Activated CD8-positive, alpha-beta memory T cell treated with anti-CD3 and anti-CD28 coated beads, Interleukin-2, amount 10 ng/mL, durations not matched to agents 7 days and 5 days (primary cell): ENCODE measurements at places on chromosomes 2 and 18. TPM values are rescaled to one million over a fixed set of nuclear protein-coding genes. Genes with fewer than 3 reads are reported as not detected.

Gene REG1B
- total RNA-seq: not detected

Gene SATB2
- not detected for total RNA-seq

Gene DNMT3A
- 59.9 TPM for total RNA-seq

Gene DDX18
- total RNA-seq: 55.3 TPM

Gene RIT2
- not detected for total RNA-seq

- no peak for DNase-seq
Observed at GRCh38 chr18:55455938-55456337, 132.1 kb downstream of the TCF4 start.

DNA sequence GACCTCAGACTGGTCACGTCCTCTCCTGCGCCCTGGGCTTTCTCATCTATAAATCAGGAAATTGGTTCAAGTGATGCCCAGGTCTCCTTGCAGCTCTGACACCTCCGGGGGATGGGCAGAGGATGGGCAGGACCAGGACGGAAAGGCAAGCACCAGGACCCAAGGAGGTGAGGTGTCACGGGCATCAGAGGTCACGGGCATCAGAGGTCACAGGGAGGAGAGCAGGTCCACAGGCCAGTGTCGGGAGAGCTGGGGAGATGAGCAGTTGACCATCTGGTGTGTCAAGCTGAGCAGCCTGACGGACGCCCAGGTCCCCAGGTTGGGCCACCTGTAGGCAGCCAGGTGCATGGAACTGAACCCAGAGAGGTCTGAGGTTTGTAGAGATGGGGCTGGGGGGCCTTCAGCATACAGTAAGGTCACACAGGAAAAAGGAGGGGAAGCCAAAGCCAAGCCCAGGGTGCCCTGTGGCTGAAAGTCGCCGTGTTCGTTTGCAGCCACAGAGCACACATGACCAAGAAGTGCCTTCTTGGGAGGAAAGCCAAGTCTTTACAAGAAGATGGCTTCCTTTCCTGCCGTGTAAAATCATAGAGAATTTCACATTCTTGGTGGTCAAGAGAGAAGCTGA is 240.4 kb downstream of the ATAD2B start:
- no peak for DNase-seq

- DNase-seq: no peak
Observed at GRCh38 chr2:164514491-164514890, 106.8 kb downstream of the GRB14 start.

GRCh38 chr2:235054475-235054874 is 102.7 kb downstream of the SH3BP4 start:
- DNase-seq: no peak

- no peak for DNase-seq
Observed at GRCh38 chr2:67733517-67733916, 329.3 kb downstream of the C1D start.

GRCh38 chr2:190353537-190353899 is 10.1 kb downstream of the INPP1 start:
- no peak for DNase-seq

GRCh38 chr2:104871972-104872865 is 18.3 kb downstream of the POU3F3 start:
- DNase-seq: no peak

DNA sequence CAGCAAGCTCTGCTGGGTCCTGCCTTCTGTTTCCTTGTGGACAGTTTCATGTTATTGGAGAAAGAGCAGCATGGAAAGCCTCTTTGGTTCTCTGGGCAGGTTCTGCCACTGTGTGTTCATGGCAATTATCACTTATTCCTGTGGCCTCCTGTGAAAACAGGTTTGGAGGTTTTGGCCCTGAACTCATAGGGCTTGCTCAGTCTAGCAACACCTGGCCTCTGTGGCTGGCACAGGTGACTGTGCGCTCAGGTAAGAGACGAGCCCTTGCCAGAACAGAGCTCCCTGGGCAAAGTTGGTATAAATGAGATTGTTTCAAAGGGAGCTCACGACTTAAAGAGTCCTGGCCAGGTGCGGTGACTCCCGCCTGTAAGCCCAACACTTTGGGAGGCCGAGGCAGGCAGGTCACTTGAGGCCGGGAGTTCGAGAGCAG is 5.7 kb downstream of the CEP68 start:
- no peak for DNase-seq

GRCh38 chr18:23578067-23578701 is 8.1 kb downstream of the NPC1 start:
- DNase-seq: no peak

GRCh38 chr2:14982790-14983189 is 350.3 kb downstream of the LRATD1 start:
- DNase-seq: no peak
